ENCODE measurements at places on chromosomes 7 and 10. TPM values are rescaled to one million over a fixed set of nuclear protein-coding genes. Genes with fewer than 3 reads are reported as not detected.

The ZNF316 gene
- total RNA-seq = 13.3 TPM

The OR2A1 gene
- not detected for total RNA-seq

The ITGB8 gene
- 0.95 TPM for total RNA-seq

The CH25H gene
- 0.09 TPM for total RNA-seq

The HOXA3 gene
- total RNA-seq = 8.1 TPM

Data from A549 treated with RU486 at 1 μM for 4 hours (cell line).